ENCODE measurements at places on chromosomes 5 and 9.

GRCh38 chr9:123678878-123679329 lies 251.0 kb downstream of the DENND1A start:
- no peak for DNase-seq

DNA sequence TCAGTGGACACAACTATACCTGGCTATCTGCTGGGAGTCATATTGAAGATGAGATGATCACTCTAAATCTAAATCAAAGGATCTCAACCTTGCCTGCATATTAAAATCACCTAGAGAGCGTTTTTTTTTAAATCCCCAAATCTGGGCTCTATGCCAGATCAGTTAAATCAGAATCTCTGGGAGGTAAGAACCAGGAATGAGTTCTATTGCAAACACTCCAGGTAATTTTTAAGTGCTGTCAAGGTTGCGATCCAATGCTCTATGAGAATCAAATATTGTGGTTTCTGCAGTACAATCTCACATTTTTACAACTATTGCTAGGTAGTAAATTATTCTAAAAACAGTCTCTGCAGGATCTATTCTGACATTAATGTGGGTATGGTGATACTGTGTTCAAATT lies 202.3 kb upstream of the OR13F1 start:
- no peak for DNase-seq

DNA sequence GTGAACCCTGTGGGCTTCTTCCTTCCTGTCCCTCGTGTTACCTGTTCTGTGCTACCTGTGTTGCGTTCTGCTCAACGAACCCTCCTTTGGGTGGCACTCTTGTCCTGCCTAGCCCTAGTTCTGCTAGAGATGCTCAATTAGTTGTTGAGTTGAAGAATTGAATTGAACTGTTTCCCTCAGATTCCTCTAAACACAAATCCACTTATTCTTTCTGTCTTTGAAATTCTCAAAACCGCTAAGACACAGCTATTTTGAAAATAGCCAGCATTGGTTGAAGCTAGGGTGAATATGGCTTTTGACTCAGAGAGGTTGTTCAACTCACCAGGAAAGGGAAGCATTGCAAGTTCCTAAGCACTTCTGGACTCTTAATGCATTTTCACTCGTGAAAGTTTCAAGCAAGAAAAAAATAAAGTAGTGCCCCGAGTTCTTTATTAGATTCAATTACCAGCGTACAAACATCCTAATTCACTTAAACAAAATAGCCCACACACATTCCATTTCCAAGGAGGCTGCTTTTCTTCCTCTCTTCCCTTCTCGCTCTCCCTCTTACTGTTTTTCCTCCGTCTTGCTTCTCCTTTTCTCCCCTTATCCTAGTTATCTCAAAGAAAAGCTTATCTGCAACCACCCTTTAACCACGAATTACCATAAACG lies 642 bp upstream of the ITGA1 start:
- DNase-seq = no peak

- DNase-seq = no peak
Measured at GRCh38 chr5:52893105-52893504, 96.0 kb upstream of the ITGA2 start.

- peak; percentile 8 for DNase-seq
Measured at GRCh38 chr9:38334234-38334633, 58.3 kb upstream of the ALDH1B1 start.

DNA sequence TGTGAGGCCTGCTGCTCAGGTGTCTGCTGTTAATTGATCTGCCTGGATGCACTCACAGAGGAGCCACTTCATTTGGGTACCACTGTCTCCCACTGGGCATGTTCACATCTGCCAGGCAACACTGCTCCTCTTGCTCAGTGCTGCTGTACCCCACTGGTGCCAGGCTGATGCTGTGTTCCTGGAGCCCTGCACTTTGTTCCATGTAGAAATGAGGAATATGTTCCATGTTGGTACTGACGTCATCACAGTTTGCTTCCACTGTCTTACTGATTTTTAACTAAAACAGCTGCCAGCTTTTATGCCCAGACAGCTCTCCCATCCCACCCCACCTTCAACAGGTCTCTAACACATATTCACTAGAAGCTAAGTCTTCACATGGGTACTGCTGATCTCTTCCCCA lies 355.7 kb downstream of the LRRC70 start:
- no peak for DNase-seq

DNA sequence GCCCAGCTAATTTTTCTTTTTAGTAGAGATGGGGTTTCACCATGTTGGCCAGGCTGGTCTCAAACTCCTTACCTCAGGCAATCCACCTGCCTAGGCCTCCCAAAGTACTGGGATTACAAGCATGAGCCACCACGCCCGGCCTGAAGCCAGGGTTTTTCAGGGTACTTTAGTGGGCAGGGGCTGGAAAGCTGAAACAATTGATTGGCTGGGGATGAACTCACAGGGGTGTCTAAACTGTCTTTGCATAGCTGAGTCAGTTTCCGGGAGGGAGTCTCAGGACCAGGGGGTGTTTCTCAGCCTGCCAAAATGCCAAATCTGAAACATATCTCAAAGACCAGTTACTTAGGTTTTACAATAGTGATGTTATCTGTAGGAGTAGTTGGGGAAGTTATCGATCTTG lies 46.1 kb downstream of the PRUNE2 start:
- DNase-seq = no peak

DNA sequence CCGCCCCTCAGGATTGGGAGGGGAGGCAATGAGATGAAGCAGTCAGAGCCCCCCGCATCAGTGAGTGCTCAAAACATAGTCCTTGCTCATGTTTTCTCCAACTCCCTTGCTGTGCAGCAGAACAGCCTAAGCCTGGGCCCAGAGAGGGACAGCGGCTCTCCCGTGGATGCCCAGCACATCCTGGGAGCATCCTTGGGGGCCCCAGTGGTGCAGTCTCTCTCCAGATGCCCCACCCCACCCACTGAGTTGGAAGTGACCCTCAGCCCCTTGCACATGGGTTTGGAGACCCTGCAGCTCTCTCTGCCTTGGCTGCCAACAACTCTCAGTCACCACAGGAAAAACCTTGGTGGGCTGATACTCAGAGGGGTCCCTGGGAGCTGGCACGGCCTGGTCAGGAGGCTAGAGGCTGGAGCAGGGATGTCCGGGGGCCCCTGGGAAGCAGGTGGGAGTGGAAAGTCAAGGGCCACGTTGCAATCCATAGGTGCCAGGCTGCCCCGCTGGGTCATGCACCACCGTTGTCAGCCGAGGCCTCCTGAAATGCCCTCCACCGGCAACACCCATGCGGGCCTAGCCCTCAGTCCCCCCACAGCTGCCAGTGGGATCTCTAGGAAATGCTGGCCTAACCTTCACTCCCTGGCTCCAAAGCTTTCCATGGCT lies 242.5 kb downstream of the PBX3 start:
- DNase-seq = no peak

DNA sequence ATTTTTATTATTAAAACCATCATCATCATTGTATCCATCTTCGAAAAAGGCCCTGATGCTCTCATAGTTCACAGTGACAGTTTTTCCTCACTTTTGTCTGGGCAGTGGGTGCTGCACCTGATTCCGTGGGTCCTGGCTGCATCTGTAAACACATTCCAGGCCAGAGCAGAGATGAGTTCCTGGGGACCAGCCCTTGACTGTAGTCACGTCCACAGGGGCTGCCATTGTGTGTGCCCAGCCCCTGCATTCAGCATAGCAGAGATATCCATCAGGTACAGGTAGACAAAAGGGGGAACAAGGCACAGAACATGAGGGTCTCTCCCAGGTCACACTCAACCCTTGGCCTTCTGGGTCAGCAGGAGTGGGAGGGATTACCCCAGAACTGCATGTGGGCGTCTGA lies 189.0 kb downstream of the NR3C1 start:
- no peak for DNase-seq

DNA sequence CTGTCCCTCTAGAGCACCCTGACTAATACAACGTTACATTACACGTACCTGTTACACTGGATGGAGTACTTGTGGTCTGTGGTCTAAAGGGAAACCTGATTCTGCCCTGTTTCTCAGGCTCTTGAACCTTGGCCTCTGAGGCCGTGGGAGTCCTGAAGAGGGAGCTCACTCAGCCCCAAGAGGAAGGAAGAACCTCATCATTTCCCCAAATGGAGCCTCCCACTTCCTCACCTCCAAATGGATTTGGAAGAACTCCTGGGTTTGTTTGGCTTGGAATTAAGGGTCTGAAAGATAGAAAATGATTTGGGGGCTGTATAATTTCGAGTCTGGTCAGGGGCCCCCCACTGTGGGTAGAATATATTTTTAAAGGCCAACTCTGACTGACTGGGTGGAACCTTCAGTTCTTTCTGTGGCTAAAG lies 200.2 kb downstream of the SEMA6A start:
- no peak for DNase-seq

DNA sequence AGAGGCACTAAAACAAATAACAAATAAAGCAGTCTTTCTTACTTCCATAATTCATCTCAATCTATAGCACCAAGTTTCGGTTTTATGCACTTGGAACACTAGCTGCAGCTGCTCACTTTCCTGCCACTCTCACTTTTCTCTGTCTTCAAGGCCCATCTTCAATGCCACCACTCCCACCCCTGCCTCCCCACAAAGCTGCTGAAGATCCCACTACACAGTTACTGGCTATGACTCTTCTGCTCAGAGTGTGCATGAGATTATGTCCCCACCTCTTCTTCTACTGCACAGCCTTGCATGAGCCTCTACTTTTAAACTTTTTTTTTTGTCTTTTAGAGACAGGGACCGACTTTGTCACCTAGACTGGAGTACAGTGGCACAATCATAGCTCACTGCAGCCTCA lies 77.4 kb downstream of the SAXO1 start:
- DNase-seq = no peak

- DNase-seq = no peak
Measured at GRCh38 chr9:128634651-128635262, 21.9 kb downstream of the DYNC2I2 start.

- DNase-seq = no peak
Measured at GRCh38 chr9:127174386-127175318, 52.2 kb upstream of the ANGPTL2 start.

DNA sequence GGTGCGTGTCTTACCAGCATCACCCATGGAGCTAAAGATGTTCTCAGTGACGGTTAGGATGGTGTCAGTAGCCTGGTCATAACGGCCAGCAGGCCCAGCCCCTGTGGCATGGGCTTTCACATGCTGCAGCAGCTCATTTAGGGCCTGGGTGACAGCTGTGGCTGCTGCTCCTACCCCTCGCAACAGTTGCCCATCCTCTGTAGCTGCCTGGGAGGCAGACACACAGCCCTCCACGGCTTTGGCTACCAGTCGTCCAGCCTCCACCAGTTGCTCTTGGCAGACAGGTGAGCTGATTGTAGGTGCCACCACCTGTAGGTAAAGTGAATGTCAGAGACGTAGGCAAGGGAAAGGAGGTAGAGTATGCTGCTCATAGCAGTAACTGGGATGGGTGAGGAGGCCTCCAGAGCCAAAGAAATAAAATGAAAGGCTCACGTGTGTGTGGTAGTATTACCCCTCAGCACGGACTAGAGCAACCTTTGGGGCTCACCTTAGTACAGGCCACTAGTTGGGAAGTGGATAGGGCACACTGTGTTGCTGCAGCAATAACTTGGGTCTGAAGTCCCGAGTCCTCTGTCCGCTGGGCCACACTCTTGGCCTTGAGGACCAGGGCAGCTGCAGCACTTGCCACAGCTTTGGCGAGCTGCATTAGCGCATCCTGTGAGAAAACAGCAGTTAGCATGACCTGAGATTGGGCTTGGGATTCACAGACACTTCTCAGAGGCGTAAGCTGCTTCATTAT lies 14.7 kb downstream of the TLN1 start:
- no peak for DNase-seq

DNA sequence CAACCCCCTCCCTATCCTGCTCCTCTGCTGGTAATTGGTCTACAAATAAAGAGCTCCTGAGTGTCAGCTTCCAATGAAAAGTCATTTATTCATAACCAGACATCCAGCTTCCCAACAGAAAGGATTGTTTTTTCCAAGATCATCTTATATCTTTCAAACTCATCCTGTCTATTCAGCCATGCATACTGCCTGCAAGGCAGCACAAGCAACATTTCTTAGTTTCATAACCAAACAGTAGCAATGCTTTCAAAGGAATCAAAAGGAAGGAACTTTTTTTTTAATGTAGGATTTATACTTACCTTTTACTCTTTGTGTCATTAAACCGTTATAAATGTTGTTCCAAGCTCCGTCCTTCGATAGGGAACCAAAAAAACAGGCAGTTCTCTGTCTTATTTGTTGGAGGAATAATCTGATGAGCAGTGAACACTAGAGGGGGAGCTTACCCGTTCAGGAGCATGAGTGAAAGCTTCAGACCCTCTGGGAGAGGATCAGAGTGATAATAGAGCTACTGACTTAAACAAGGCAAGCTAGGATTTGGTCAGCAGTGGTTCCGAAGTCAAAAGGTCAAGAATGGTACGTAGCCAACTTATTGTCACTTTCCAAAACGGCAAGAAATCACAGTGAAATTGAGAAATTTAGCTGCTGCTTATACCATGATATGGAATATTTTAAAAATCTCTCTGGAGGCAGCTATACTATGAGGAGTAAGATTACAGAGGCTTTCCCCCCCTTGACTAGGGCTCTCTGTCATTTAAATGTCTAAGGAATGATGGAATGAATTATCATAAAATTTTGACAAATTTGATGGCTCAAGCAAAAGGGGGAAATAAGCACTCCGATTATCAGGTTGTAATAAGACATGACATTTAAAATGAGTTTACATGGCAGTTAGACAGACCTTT lies 892.9 kb downstream of the NR2F1-AS1 start:
- DNase-seq = peak; percentile 52

DNA sequence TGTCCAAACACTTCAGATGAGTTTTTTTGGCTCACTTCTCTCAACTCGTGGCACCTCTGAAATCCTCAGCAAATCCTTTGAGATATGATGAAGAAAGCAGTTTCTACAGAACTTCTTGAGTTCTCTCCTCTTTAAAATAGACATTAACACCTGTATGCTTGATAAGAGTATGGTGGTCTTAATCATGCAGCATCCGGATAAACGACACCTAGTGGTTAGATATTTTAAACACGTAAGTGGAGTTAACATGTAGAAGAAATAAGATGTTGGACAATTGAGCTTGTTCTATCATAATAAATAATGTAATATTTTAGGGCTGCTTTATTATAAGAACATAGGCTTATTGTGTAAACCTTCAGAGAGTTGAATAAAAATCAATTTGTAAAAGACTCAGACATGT lies 324.8 kb downstream of the CYLC2 start:
- peak; percentile 6 for DNase-seq

GRCh38 chr9:94927762-94928670 lies 201.5 kb downstream of the AOPEP start:
- DNase-seq = no peak

DNA sequence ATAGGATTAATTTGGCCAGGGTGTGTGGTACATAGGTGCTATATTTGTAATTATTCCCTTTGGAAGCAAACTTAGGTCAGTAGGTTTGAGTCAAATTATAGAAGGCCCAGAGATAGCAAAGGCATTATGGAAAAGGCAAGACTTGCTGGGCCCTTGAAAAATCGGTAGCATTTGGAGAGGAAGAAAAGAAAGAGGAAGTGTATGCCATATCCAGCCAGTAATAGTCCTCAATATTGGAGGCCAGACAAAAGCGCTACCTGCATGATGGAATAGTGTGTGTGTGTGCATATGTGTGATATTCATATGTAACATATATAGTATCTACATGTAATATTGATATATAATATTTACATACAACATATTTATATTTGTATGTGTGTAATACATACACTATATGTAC lies 146.1 kb downstream of the GHR start:
- no peak for DNase-seq

Data from ACHN (cell line).